ENCODE measurements at places on chromosomes 1 and 21.
A peak's percentile ranks its signal among the peaks of the same experiment; 100 is the strongest.

DNA sequence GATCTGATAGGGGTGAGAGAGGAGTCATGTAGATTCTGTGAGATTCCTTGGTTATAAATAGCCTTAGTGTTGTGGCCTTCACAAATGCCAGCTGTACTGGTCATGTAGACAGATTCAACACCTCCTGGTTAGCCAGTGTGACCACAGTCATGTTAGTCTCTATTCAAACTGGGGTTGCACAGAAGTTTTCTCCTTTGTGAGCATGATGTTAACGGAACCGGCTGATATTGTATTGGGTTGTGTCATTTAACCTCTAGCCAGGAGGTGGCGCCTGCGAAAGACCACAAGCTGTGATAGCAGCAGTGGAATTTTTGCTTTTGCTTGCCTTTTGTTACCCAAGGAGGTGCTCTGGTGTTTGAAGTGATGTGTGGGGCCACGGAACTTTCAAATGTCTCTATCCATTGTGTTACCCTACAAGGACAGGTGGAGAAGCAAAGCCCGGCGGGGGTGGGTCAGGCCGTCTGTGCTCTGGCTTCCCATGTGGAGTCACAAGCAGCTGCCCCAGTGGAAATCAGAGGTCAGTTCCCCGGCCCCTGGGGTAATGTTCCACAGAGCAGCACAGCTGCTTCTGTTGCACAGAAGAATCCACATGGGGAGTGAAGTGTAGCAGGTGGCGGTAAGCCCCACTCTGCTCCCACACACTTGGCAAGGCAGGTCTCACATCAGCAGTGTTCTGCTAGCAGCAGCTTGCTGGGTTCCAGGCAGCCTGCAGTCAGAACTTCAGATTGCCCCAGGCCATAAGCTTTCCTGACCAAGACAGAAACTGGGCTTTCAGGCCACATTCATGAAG is 112.6 kb downstream of the ADAMTS1 start:
- no peak for DNase-seq

DNA sequence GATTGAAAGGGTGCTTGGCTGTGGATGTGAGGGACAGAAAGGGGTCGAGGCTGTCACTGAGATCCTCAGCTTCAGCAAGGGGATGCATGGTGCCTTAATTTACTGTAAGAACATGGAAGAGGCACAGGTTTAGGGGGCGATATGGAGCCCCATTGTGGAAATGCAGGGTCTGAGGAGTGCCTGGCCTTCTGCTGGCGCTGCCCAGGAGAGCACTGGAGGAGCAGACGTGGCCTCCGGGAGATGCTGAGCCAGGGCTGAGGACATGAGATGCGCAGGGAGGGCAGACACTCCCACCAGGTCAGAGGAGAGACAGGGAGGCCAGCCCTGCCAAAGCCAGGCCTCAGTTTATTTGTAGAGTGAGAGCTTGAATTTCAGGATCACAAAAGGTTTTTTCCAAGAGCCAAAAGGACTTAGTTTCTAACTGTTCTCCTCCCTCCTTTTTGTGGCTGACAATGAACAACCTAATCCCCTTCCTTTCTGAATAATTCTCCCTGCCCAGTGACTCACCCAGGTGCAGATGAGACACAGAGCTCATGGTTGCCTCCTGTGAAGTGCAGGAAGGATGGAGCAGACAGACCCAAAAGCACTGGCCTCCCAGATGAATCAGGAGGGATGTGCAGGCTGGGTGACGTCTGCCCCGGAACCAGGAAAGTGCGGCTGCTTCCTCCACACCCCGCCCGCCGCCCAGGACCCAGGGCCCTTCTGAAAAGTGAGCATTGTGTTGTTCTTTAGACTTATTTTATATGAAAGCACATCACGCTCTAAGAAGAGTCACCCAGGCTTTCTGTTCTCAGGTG is 73.0 kb upstream of the TMPRSS2 start:
- no peak for DNase-seq

DNA sequence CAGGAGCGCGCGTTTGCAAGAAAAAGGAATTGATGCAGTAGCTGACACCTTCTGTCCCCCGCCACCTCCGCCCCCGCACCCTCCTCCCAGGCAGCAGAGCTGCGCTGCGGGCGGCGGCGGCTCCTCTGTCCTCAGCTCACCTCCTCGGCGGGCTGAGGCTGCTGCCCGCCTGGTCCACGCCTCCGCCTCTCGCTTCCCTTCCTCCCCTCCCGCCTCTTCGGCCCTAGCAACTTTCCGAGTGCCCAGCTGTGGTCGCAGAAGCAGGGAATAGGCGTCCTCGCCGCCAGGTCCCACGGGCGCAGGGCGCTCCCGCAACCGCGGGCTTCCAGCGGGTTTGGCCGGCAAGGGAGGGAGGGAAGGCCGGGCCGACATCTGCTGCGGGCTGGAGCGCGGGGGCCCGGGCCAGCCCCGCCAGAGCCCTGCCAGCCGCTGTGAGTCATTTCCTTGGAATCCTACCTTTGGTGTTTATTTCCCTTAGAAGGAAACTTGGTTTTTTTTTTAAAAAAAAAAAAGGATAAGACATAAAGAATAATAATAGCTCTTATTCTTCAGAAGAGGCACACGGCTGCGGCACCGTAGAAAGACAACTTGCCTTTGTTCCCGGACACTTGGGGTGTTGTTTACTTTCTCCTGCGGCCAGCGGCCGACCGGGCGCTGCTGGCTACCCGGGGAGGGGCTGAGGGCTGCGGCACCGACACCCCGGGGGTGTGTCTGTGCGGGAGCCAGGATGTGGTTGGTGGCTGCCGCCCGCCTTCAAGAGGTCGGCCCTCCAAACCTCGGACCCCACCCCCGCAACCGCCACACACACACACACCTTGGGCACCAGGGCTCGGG is 1.1 kb downstream of the SERTAD4 start:
- DNase-seq: peak; percentile 68

- no peak for DNase-seq
Measured at GRCh38 chr1:13751458-13751871, 51.5 kb downstream of the PRDM2 start.

DNA sequence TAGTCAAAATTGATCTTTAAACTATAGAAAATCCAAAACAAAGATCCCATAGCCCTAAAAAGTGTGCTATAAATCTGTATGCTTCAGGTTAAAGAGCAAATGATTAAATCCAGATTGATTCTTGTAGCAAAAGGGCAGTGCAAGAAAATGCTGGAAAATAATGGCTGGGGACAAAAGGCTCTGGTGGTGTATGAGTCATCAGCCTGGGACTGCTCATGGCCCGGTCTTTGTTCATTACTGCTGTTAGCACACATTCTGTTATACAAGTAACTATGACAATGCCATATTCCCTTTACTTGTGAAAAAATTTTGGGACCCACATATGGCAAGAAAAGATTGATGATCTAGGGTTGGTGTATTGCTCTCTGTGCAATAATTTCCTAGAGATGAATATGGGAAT is 89.1 kb downstream of the RWDD3 start:
- no peak for DNase-seq

DNA sequence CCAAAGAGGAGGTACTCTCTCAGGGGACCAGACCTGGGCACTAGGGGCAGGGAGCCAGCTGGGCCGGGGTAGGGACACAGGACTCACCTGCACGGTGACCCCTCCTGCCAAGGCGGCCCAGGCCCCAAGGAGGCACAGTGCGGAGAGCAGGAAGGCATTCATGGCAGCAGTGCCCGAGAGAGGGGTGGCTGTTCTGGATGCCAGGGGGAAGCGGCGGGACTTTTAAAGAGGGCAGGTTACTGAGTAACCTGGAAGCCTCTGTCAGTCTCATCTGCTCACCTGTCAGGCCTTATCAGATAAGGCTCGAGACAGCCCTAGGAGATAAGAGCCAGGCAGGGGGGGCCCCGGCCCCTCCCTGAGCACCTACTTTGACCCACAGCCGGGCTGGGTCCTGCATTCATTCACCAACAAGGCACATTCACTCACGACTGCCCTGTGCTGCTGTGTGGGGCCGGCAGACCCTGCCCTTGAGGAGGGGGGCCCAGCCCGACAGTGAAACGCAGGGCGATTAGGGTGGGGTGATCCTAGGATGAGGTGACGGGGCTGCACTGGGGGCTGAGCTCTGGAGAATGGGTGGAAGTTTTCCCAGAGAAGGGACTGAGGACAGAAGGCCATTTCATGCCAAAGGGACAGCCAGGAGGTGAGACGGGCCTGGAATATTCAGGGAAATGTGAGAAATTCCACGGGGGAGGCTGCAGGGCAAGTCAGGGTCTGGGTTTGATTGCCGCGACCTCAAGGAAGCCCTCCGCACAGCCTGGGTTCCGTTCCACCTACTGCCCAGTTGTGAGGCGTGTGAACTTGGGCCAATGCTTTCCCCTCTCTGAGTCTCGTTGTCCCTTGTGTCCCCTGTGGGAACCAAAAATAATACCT is at the start of gene GUCA2A:
GUCA2A (minus strand) TSS at position 195 of the 870 bp plus-strand sequence; CDS start at position 162, 33 bp downstream.
- DNase-seq: no peak

- DNase-seq: no peak
Measured at GRCh38 chr1:79929356-79929755, 922.8 kb upstream of the ADGRL4 start.

GRCh38 chr1:198359024-198359653 is 181.3 kb downstream of the ATP6V1G3 start:
- DNase-seq: no peak

GRCh38 chr21:46352913-46353312 is 29.0 kb downstream of the PCNT start:
- no peak for DNase-seq

DNA sequence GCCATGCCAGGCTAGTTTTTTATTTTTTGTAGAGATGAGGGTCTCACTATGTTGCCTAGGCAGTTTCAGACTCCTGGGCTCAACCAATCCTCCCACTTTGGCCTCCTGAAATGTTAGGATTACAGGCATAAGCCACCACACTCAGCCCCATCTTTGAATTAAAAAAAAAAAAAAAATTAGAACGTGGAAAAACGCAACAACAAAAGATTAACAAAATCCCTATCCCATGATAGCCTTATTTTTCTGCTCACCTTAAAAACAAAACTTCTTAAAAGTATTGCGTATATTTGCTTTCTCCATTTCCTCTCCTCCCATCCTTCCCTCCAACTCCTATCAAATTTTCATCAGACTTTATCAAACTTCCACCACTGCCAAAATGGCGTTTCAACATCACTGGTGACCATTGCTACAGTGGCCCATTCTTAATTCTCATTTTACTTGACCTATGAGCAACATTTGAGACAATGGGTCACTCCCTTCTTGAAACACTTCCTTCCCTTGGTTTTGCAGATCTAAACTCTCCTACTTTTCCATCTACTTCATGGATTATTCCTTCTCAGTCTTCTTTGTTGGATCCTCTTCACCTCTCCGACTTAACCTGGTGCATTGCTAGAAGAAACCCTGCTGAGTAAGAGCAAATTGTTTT is 579 bp upstream of the ZNF684 start:
- DNase-seq: no peak

DNA sequence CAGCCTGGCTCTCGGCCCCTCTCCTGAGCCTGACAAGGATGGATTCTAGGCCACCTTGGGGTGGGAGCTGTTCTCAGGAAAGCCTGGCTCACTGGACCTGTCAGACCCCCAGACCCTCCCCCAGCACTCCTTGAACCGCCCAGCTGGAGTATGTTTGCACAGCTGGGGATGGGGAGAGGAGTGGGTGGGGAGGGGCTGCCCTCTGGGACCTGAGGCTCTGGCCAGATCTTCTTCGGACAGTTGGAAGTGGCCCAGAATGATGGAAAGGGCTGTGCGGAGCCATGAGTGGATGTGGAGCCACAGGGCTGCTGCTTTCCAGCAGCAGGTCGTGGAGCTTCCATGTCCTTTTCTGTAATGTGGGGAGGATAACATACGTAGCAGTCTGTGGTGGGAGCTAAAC is 43.0 kb upstream of the TRABD2B start:
- no peak for DNase-seq

DNA sequence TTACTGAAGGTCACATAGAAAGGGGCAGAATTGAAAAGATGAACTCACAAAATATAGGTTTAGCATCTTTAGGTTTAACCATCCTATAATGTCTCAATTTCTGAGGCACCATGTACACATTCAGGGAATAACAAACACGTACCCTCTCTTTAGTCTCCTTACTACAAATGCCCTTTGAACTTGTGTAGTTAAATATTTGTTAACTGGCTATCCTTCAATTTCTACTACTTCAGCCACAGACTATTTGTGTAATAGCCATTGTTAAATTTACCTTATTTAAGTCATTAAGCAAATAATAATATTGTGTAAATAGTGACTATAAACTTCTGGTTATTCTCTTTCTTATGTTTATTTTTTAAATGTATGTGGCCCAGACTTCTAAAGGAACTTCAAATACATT is 600.5 kb downstream of the KCNT2 start:
- no peak for DNase-seq

DNA sequence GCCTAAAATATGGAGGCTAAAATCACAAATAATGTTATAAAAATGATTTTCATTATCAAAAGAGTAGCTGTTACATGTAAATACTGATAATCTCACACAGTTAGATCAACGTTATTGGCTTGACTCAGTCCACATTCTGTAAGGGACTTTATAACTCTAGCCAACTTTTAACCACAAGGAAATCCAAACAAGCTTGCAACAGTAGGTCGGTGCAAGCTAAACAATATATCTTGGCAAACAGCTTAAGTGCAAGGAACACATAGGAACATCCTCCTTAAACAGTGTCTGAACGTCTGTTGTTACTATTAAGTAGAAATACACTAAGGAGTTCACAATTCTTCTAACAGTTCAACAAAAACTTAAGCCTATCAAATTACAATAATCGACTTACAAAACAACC is 126.7 kb downstream of the EIF4G3 start:
- DNase-seq: no peak

DNA sequence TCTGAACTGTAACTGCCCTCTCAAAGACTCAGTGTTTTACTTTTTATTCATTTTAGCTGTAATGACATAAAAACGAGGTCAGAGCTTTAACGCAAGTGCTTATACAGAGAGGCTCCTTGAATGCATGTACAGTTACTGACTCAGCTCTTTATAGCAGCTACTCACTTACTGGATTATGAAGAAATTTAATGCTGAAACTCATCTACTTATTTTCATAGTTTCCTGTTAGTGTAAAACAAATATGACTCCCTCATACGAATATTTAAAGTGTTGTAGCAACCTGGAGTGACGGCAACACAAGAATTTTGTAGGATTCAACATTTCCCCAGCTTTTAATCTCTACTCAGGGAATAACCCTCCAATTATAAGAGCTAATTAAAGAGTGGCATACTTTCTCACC is 32.7 kb downstream of the ADSS2 start:
- no peak for DNase-seq

DNA sequence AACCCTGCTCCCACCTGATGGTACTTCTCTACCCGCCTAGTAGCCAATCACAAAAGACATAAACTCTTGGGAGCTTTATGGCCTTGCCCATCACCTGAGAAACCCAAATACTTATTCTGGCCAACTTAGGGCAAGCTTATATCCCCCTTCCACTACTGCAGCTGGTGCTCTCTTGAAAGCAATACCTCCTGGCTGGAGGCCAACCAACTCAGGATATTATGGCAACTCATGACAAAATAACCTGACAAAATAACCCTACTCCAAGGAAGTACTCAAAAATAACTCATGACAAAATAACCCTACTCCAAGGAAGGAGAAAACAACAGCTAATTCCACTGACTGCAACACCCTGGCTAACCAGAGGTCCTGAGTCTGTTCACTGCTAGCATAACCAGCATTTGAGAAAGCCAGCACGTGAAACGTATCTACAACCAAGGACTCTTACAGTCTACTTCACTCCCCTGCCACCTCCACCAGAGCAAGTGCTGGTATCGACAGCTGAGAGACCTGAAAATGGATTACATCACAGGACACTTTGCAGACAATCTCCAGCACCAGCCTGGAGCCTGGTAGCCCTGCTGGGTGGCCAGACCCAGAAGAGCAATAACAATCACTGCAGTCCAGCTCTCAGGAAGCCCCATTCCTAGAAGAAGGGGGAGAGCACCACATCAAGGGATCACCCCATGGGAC is 179.9 kb downstream of the COL24A1 start:
- peak; percentile 78 for DNase-seq

- no peak for DNase-seq
Measured at GRCh38 chr1:220928725-220929300, 49.6 kb downstream of the HLX start.

- no peak for DNase-seq
Measured at GRCh38 chr1:6913086-6913485, 127.8 kb downstream of the CAMTA1 start.
